ENCODE measurements at places on chromosomes 3 and 15.

- DNase-seq: no peak
These were observed 77.8 kb upstream of the WDR72 start for GRCh38 chr15:53837263-53837662.

DNA sequence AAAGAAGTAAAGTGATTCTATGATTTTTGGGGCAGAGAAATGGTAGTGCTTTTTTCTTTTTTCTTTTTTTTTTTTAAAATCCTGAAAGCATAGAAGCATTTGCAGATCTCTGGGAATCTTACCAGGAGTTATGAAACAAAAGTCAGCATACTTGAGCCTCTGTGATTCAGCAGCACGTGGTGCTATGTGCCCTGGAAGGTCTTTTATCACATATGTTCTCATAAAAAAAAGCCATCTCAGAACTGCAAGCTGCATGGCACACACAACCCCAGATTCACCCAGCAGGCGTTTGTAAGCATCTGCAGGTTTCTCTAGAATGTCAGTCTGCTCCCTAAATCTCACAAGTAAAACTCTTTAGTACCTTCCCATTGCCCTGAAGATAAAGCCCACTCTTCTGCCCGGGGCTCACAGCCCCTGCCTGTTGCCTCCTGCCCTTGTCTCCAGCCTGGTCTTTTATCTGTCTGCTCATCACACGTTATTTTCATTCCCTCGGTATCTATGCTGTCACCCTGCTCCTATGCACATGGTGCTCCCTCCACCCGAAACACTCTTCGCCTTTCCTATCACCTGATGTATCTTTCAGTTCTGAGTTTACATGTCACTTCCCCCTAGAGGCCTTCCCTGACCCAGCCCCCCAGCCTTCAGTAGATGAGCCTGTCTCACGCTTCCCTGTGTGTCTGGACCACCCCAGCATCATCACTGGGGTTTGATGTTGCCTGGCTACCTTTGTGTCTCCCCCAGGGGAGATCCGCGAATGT is 72.4 kb downstream of the CHDH start:
- peak; percentile 71 for DNase-seq

GRCh38 chr3:112778353-112778948 is 68.2 kb downstream of the CD200R1L start:
- DNase-seq: peak; percentile 15

DNA sequence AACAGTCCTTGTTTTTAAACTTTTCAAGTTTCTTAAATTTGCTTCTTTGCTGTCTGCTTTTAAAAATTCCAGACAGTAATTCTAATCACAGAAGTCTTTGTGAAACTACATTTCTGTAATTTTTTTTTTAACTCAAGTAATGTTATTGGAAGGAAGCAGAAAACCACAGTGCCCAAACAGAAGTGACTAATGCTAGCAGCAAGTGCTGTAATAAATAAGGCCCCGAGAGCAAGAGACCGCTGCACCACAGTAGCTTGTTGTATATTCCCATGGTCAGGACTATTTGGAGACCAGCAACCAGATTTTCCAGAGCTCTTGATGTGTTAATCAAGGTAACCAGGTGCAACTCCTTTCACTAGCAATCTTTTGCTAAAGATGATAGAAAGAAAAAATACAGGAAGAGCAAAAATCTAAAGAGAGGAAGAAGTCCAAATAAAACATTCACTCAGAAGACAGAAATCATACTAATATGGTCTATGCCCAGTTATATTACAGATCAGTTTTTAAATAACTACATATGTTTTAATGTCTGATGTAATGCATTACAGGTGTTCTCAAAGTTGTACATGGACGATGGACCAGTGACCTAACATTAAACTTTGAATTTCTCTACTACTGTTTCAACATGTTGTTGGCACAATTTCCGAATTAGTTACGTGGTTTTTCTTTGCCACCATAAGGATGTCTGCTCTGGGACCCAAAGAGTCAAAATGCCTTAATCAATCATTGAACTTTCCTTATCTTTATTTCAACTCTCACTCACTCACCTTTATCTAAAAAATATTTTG is 36.4 kb downstream of the WWTR1 start:
- peak; percentile 48 for DNase-seq

GRCh38 chr3:149705416-149705815 is 46.9 kb downstream of the COMMD2 start:
- no peak for DNase-seq

DNA sequence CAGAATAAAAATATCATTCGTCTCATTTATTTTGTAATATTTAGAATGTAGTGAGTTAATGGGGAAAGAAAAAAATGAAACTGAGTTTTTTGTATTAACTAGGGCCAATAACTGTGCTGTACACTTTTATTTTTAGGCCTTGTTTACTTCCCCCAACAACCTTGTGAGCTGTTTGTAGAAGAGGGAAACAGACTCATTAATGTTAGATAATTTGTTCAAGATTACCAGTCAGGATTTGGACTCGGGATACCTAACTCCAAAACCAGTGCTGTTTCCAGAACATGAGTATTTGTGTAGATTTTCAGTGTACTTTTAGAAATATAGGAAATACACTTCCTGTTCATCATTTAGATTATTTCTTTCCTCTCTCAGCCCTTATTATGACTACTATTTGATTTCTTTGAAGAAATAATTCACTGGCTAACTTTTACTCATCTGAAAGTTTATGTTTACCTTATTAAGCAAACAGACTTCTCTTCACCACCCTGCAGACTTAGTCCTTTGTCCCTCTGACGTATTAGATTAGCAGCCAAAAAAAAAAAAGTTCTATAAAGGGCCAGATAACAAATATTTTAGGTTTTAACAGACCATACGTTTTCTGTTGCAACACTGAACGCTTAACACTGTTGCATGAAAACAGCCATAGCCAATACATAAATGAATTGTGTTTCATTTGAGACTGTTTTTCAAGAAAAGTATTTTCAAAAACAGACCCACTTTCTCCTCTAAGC is 192.5 kb upstream of the CGNL1 start:
- no peak for DNase-seq

DNA sequence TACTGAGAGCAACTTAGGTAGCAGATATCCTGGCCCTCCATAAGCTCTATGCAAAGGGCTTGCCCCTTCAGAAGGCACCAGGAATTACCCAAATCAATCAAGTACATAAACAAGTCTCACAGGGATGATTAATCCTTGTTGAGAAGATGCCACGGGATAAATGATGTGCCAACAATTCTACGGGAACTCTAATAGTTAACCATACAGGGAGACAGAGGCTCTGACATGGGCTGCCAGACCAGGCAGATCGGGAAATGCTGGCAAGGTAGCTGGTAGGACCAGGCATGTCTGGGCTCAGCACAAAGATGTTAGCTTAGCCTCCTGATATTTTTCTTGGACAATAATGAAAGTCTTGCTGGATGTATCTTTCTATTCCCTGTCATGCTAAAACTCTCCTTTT is 249.3 kb upstream of the THBS1 start:
- no peak for DNase-seq

DNA sequence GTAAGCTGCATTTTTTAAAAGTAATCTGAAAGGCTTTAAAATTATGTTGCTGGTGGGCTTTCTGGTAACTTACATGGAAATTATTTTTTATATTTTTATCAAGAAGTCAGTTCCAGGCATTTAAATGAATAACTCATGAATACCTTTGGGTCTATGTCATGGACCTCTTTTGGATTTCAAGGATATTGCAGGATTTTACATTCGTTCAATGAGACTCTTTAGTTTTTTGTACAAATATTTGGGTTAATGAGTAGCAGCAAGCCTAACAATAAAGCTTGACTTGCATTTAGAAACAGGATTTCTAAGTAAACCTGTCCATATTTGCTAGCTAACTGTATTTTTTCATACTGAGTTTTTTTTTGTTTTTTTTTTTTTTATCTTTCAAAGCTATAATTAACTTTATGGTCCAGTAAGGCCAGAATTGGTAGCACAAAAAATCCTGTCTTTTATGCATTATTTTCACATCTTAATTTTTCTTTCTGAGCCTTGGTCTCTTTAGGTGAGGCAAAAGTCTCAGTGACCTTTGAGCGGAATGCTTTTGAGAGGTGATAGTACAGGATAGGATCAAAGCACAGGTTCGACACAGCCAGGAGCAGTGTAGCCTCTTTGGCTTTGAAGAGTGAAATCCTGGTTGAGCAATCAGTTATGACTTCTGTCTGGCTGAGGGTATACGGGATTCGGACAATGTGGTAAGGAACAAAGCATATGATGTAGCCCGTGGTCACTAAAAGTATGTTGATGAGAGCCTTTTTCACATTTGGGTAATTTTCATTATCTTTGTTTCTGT is 4.8 kb downstream of the GPR171 start:
- no peak for DNase-seq

DNA sequence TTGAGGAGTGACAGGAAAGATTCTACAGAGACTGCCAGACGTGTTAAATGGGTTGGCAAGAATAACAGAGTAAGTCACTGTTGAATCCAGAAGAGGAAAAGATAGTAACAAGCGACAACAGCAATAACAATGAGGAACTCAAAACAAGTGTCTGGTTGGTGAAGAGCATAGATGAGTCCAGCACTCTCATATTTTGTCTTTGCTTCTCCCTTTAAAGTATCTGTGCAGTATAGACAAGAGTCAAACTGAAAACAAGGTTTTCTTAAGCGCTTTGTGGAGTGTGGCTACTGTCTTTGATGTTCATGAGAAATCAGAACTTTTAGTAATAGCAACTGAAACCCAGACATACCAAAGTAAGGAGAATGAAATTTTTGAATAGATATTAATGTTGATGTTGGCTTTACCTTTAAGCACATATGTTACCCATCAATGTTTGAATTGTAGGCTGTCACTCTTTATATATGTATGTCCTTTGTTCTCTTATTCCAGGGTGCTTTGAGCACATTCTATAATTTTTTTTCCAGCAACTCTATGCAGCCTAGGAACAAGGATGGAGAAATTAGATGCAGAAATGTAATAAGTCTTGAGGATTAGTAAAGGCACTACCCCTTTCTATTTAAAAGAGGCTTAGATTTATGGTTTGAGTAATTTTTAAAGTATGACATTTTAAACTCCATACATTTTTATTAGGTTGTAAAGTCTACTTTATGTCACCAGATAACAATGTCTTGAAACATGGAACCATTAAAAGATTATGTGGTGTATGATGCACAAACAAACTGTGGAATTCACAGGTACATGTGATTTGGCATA is 185.5 kb downstream of the NFKBIZ start:
- DNase-seq: no peak

- DNase-seq: no peak
These were observed 14.8 kb downstream of the MCM2 start for GRCh38 chr3:127612966-127613365.

DNA sequence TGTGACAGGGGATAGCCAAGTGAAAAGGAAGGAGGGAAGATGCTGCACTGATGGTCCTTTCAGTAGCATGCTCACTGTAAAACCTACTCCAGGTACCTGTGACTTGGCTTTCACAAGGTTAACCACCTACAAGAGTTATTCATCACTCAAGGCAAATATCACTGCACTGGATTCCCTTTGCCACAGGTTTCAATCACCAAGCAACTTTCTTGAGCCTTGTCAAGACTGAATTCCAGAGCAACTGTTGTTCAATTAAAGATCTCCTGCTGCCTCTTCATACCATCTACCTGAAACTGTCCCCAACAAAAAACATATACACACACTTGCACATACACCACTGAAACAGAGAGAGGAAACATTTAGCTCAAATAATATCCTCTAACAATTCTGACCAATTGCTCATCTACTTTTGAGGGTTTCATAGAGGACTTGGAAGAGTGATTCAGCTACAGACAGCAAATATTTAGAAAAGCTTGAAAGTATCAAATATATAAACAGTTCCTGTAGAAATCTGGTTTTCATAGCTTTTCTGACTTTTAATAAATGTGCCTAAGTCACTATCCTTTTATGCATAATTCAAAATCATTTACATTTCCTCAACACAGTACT is 6.5 kb downstream of the IGF2BP2 start:
- no peak for DNase-seq

GRCh38 chr3:195751560-195751959 is 30.8 kb downstream of the MUC20 start:
- DNase-seq: no peak

- no peak for DNase-seq
These were observed 134.1 kb downstream of the NLGN1 start for GRCh38 chr3:173531602-173532001.

GRCh38 chr3:50194903-50195500 is 3.6 kb downstream of the GNAT1 start:
- DNase-seq: no peak

GRCh38 chr3:105388176-105388575 is 21.5 kb downstream of the ALCAM start:
- DNase-seq: no peak

DNA sequence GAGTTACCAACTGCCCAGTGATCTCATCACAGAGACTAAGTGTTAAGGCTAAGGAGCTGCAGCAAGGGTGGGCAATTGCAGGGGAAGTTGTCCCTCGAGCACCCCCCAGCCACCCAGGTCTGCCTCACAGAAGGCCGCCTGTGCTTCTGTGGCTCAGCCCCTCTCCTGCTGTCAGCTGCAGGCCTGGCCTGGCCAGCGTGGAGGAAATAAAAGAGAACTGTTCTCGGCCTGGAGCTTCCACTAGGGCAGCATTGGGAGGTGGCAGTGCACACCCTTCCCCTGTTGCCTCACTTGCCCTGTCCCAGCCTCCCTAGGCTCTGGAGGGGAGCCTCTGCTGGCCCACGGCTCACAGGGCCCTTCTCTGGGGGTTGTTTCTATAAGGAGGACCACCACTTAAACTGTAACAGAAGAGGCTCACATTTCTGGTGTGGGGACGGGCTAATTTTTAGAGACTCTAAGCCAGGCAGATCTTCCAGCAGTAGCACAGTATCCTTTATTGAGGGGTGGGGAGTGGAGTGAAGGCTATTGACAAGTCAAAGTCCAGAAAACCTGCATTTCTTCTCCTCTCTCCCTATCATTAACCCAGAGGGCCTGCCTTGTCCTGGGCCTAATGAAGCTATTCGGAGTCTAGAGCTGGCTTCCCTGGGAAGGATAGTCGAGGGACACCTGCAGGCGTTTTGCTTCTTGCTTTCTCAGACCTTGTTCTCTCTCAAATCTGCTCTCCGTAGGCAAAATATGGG is 75.6 kb upstream of the ADPGK start:
- no peak for DNase-seq

- DNase-seq: no peak
These were observed 555.8 kb upstream of the IL12A start for GRCh38 chr3:159432682-159433340.
